Right lobe of liver (tissue), 6 donors: ENCODE measurements at places on chromosomes 7 and 10. TPM values are rescaled to one million over a fixed set of nuclear protein-coding genes. Genes with fewer than 3 reads are reported as not detected.

- no peak for DNase-seq
Observed at GRCh38 chr10:102455893-102456471, 4.6 kb upstream of the C10orf95 start.

Gene ADO
- total RNA-seq, result 7.5 TPM

- DNase-seq, result no peak
Observed at GRCh38 chr10:101613646-101614045, 25.5 kb downstream of the DPCD start.

Gene REEP3
- total RNA-seq, result 30.1 TPM

DNA sequence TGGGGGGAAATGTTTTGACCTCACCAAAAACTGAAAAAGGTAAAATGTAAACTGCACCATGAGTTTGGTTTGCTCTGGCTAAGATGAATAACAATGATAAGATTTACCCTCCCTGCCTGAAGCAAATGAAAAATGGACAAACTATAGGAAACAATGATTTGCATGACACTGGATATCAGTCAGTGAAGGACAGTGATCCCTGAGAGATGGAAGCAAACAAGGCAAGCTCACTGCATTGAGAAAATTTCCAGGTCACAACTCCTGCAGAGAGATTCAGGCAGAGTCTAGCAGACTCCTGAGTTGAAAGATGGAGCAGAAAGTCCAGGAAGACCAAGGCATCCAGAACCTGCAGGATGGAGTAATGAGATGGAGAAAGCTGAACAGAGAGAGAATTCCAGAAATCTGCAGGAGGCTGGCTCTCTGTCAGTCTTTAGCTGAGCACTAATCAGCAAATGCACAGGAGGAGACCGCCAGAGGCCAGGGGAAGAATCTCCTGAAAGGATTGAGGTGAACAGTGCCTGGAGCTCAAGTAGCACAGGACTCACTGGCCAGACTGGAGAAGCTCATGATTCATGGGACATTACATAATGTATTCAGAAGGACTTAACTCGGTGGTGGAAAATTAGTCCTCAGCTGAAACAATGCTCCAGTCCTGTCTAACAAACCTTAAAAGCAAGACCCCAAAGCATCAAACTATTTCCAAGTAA lies 51.2 kb upstream of the PALS2 start:
- no peak for DNase-seq

Gene CPXM2
- 1.2 TPM for total RNA-seq

Gene PTF1A
- not detected for total RNA-seq

Gene BAMBI
- 2.4 TPM for total RNA-seq

Gene CALHM3
- total RNA-seq, result not detected

Gene NCF1
- total RNA-seq, result 4.8 TPM
